ENCODE measurements at places on chromosomes 6 and 20.

GRCh38 chr6:134822920-134823709 lies 126.8 kb downstream of the ALDH8A1 start:
- H3K36me3 ChIP-seq: no peaks in the 10 kb centered on the region
- peak; percentile 77 for DNase-seq
- H3K27ac ChIP-seq: peak overlapping the region; percentile 42
- H3K4me1 ChIP-seq: no peaks in the 10 kb centered on the region

- H3K4me1 ChIP-seq: no peaks in the 10 kb centered on the region
- no peaks in the 10 kb centered on the region for H3K27me3 ChIP-seq
- no peak overlapping the region for H3K27ac ChIP-seq
- DNase-seq: no peak
- no peak overlapping the region for H3K4me3 ChIP-seq
Measured at GRCh38 chr6:15849395-15849794, 186.6 kb upstream of the DTNBP1 start.

DNA sequence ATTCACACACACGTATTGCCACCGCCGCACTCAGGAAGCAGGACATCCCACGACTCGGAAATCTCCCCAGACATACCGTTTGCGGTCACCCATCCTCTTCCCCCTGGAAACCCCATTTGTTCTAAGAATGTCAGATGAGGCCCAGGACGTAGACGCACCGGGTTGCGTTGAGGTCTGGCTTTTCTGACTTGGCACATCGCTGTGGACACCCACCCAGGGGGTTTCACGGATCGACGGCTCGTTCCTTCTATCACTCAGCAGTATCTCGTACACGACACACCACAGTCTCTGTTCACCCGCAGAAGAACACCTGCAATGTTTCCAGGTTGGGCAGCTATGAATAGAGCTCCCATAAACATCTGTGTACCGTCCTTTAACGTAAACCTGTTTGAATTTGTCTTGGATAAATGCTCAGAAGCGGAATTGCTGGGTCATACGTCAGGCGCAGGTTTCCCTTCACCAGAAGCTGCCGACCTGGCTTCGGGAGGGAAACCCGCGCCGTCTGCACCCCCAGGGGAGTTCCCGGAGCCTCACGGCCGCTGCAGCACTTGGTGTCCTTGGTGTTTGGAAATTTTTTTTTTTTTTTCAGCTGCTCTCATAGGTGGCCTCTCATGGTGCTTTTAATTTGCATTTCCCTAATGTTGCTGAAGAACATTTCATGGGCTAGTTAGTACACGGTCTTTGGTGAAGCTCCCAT lies 9.3 kb upstream of the EEF1A2 start:
- no peaks in the 10 kb centered on the region for H3K4me1 ChIP-seq
- H3K27ac ChIP-seq: no peak overlapping the region
- no peak overlapping the region for H3K4me3 ChIP-seq
- no peak for DNase-seq

DNA sequence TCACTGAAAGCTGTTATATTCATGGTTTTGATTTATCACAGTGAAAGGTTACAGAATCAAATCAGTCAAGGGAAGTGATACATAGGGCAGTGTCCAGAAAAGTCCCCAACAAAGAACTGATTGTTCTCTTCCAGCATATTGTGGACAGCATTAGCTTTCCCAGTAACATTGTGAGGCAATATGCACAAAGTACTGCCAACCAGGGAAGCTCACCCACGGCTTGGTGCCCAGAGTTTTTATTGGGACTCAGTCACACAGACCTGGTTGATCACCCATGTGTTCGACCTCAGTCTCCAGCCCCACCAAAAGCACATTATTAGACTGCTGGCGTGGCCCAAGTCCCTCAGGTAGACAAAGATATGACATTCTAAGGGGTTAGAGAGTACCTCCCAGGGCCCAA lies 76.0 kb downstream of the LCA5 start:
- H3K27me3 ChIP-seq: no peaks in the 10 kb centered on the region
- no peak overlapping the region for H3K27ac ChIP-seq
- H3K4me1 ChIP-seq: no peaks in the 10 kb centered on the region
- H3K4me3 ChIP-seq: no peak overlapping the region

GRCh38 chr20:31984981-31985471 lies 17.1 kb downstream of the XKR7 start:
- no peak overlapping the region for H3K27ac ChIP-seq
- peaks cover 7% of the 10 kb centered on the region for H3K27me3 ChIP-seq
- DNase-seq: no peak
